ENCODE measurements at places on chromosomes 11 and 22.

- no peak for DNase-seq
Measured at GRCh38 chr11:111954154-111954553, 17.0 kb downstream of the DIXDC1 start.

DNA sequence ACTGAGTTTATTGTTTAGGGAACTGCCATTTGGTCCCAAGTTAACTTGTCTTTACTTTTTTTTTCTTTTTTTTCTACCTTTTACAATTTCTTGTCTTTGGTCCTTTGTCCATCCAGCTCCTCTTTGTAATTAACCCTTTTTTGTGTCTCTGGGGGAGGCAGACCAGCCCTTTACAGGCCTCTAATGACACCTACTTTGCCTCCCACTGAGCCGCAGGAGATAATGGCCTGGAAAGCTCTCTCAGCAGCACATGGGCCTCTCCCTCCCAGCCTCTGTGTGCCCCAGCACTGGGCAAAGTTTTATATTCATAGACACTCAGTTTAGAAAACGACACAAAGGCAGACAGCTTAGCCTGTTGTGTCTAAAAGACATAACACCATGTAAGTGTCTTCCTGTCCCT is 480.4 kb downstream of the SOX6 start:
- no peak for DNase-seq

DNA sequence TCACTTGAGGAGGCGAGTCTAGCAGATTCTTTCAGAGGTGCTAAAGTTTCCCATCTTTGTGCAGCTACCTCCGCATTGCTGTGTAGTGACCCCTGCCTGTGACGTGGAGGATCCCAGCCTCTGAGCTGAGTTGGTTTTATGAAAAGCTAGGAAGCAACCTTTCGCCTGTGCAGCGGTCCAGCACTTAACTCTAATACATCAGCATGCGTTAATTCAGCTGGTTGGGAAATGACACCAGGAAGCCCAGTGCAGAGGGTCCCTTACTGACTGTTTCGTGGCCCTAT is 8.9 kb upstream of the SAMM50 start:
- peak; percentile 34 for DNase-seq

DNA sequence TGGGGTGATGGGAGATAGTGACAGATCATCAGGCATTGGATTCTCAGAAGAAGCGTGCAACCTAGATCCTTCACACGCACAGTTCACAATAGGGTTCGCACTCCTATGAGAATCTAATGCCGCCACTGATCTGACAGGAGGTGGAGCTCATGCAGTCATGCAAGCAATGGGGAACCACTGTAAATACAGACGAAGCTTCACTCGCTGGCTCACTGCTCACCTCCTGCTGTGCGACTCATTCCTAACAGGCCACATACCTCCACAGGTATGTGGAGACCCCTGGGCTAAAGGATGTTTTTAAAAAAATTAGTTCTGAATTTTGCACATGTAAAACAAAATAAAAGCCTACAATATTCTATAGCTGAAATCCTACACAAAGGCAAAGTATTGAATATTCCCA is 20.5 kb upstream of the TEAD1 start:
- no peak for DNase-seq

DNA sequence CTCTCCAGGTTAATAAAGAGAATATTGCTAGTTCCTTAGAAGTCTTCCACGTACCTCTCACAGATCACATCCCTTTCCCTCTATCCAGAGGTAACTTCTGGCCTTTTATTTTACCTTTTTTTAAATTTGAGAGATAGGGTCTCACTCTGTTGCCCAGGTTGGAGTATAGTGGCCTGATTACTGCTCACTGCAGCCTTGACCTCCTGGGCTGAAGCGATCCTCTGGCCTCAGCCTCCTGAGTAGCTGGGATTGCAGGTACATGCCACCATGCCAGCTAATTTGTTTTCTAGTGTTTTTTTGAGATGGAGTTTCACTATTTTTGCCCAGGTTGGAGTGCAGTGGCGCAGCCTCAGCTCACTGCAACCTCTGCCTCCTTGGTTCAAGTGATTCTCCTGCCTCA is 24.4 kb downstream of the YAP1 start:
- DNase-seq: no peak

DNA sequence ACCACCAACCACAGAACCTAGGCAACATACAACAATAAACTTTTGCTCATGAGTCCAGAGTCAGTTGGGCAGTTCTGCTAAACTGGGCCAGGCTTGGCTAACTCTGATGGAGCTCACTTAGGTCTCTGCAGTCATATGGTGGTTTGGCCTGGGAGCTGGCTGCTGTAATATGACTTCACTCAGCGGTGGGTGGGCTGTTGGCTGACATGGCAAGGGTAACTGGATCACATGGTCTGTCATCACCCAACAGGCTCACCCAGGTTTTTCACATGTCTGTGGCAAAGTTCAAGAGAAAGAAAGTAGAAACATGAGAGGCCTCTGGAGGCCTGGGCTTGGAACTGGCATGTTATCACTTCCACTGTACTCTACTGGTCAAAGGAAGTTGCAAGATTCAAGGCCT is 43.2 kb upstream of the CLMP start:
- DNase-seq: no peak

DNA sequence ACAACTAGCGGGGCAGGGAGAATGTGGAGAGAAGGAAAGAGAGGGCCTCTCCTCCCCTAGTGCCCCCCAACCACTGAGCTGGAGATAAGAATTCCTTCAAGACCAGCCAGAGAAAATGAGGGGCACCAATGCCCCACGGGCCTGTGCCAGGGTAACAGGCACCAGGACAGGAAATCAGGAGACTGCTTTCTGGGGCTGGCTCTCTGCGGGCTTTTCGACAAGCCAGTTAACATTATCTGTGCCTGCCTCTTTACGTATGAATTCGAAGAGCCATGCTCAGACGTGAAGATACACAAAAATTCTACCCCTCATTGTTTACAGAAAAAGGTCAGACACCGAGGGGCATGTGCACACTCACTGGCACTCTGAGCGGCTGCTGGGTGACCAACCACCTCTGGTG is 52.1 kb downstream of the MYH9 start:
- DNase-seq: no peak

DNA sequence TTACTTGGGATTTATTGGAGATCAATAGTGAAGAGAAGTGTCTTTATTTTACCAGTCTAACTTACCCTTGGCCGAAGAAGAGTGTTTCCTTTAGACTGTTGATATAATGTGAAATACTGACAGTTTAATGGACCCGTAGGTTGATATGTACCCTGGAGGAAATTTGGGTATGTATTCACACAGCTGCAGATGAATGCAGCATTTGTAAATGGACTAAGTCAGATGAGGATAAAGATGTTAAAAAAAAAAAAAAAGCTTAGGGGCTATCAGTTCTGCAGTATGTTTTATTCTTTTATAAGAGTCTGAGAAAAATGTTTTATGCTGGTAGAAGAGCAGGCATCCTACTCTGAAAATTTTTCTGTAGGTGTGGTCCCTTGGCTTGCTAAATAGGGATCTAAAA is 2.7 kb downstream of the REXO2 start:
- no peak for DNase-seq
